ENCODE measurements at places on chromosomes 16 and 17. TPM values are rescaled to one million over a fixed set of nuclear protein-coding genes. Genes with fewer than 3 reads are reported as not detected.

Gene ZNF75A
- 30.1 TPM for total RNA-seq

Gene MARCHF10
- total RNA-seq = 0.28 TPM

Gene OXLD1
- total RNA-seq = 18.4 TPM

Gene FBXW10
- not detected for total RNA-seq

Gene BRD7
- total RNA-seq = 41.2 TPM

Gene NFATC2IP
- 22.1 TPM for total RNA-seq

Gene LPO
- total RNA-seq = not detected

Gene ZNF469
- 0.74 TPM for total RNA-seq

Gene NPIPA5
- total RNA-seq = 1.2 TPM

Gene GUCY2D
- not detected for total RNA-seq

Gene UTS2R
- total RNA-seq = not detected

Gene VMP1
- total RNA-seq = 476 TPM

Gene SLC5A11
- 0.32 TPM for total RNA-seq

Gene ABCA8
- total RNA-seq = 121 TPM

Gene ENPP7
- not detected for total RNA-seq

Gene TTYH2
- total RNA-seq = 8.1 TPM

Gene MYH8
- total RNA-seq = not detected

Gene NTN3
- total RNA-seq = 0.44 TPM

Gene CMTM2
- total RNA-seq = 5.7 TPM

Gene CHST4
- 0.72 TPM for total RNA-seq

Gene AGRP
- total RNA-seq = not detected

Gene KRT36
- total RNA-seq = not detected

Gene TEX19
- total RNA-seq = not detected

Gene TMC8
- total RNA-seq = 5.3 TPM

Gene IL34
- total RNA-seq = 1.2 TPM

Gene UTP4
- total RNA-seq = 34.3 TPM

Gene CRHR1
- total RNA-seq = not detected

Gene CTRB1
- not detected for total RNA-seq

Gene KIF19
- total RNA-seq = 2.4 TPM

Gene CBX2
- 0.28 TPM for total RNA-seq

Gene EVI2A
- 14.5 TPM for total RNA-seq

Gene TAT
- 0.19 TPM for total RNA-seq

Gene NME2
- 479 TPM for total RNA-seq

Gene P2RX1
- total RNA-seq = 3.0 TPM

Gene C16orf54
- 14.2 TPM for total RNA-seq

Gene KRT33A
- not detected for total RNA-seq

Gene EVPLL
- 0.36 TPM for total RNA-seq

Gene C1QTNF1
- 438 TPM for total RNA-seq

Gene PLD6
- total RNA-seq = 14.1 TPM

Gene GSDMA
- total RNA-seq = 0.65 TPM

Gene PDILT
- total RNA-seq = not detected
